ENCODE measurements at places on chromosomes 7 and 10. TPM values are rescaled to one million over a fixed set of nuclear protein-coding genes. Genes with fewer than 3 reads are reported as not detected.

Gene UFSP1
- 2.7 TPM for total RNA-seq

Gene IGFBP1
- not detected for total RNA-seq

Gene SPAM1
- total RNA-seq: not detected

Gene AKR1C4
- total RNA-seq: not detected

Gene SEMA3D
- total RNA-seq: 21.4 TPM

Gene TES
- 317 TPM for total RNA-seq

- DNase-seq: no peak
These were observed 5.2 kb upstream of the CUBN start for GRCh38 chr10:17134737-17135260.

- DNase-seq: no peak
These were observed 373.5 kb downstream of the RPS24 start for GRCh38 chr10:78407009-78407711.

- no peak for DNase-seq
These were observed 1.5 kb downstream of the KMT2E start for GRCh38 chr7:105015390-105015965.

DNA sequence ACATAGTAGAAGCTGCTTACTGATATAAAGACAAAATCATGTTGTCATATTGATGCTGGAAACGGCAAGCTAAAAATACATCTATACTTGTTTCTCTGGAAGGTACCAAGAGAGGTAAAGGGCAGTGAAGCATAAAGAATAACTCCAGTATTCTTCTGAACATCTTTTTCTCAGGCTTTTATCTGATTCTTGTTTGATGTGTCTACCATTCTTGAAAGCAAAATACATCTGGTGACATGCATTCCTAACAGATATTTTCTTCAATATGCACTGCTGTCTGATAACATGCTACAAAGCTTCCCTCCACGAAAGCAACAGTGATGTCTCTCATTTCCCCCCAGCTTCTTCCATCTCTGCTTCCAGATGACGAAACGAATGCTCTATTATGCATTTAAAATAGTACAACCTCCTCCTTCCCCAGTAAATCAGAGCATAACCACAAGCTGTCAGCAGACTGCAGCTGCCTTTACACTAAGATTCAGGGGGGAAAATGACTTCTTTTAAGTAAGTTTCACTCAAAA lies 100.8 kb downstream of the ARHGAP21 start:
- no peak for DNase-seq

GRCh38 chr7:22339725-22340390 lies 17.1 kb downstream of the RAPGEF5 start:
- DNase-seq: no peak
